ENCODE measurements at places on chromosomes 2 and 18.

GRCh38 chr2:44778221-44778654 is 163.3 kb upstream of the SIX3 start:
- no peak for DNase-seq

DNA sequence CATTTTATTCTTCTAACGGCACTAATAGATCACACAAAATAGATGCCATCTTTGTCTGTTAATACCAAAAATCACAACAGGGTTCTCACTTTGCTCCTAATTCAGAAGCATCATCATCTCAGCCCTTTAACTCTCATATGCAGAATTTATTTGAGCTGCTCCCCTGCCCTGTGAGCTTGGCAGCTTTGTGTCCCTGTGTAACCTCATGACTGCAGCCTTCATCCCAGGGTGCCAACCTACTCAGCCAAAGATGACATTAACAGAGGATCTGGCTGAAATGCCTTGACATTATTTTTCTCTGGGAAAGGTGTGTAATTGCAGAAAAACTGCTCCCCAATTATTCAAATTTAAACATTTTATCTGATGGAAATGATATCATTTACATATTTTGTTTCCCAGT is 319.4 kb downstream of the NRXN1 start:
- no peak for DNase-seq

- DNase-seq = no peak
These were observed 319.8 kb downstream of the CTNNA2 start for GRCh38 chr2:79832511-79833234.

DNA sequence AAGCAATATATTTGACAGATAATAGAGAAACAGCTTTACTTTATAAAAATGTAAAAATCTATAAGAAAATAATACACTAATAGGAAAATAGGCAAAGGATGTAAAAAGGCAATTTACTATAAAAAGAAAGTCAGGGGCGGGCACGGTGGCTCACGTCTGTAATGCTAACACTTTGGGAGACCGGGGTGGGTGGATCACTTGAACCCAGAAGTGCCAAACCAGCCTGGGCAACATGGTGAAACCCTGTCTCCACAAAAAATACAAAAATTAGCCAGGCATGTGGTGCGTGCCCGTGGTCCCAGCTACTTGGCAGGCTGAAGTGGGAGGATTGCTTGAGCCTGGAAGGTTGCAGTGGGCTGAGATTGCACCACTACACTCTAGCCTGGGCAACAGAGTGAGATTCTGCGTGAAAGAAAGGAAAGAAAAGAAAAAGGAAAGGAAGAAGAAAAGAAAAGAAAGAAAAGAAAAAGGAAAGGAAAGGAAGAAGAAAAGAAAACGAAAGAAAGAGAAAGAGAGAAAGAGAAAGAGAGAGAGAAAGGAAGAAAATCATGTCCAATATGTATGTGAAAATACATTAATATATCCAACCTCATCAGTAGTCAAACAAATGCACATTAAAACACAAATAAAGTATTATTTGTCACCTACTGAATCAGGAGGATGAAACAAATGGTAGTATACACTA is 65.1 kb downstream of the ADD2 start:
- DNase-seq = no peak

DNA sequence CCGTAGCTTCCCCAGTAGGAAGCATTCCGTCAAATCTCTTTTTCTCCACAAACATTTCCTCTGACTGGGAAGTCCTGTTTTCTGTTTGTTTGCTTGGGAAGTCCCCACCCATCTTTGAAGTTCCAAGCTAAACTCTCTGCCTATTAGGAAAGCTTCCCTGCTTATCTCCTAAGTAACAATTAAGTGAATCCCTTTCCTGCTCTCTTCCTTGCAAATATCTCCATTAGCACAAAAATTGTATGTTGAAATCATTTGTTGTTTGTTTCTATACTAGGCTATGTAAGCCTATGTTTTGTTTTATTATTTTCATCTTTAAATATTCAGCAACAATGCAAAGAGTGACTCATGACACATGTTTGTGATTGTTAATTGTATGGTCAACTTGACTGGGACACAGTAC is 812.6 kb upstream of the LRATD1 start:
- DNase-seq = no peak

Data from activated naive CD4-positive, alpha-beta T cell (primary cell).